Suprapubic skin (tissue), 4 donors: ENCODE measurements at places on chromosomes 6 and 20. TPM values are rescaled to one million over a fixed set of nuclear protein-coding genes. Genes with fewer than 3 reads are reported as not detected.

The RAET1G gene
- total RNA-seq = 5.8 TPM

The PRL gene
- not detected for total RNA-seq

The COL21A1 gene
- total RNA-seq = 4.5 TPM

The COL20A1 gene
- total RNA-seq = not detected

The CST2 gene
- not detected for total RNA-seq

- DNase-seq = no peak
Observed at GRCh38 chr6:16966791-16967469, 134.9 kb upstream of the STMND1 start.

GRCh38 chr6:54315656-54316055, 7.4 kb downstream of the TINAG start:
- DNase-seq = no peak

GRCh38 chr20:9129756-9130155, 60.9 kb downstream of the PLCB4 start:
- no peak for DNase-seq

DNA sequence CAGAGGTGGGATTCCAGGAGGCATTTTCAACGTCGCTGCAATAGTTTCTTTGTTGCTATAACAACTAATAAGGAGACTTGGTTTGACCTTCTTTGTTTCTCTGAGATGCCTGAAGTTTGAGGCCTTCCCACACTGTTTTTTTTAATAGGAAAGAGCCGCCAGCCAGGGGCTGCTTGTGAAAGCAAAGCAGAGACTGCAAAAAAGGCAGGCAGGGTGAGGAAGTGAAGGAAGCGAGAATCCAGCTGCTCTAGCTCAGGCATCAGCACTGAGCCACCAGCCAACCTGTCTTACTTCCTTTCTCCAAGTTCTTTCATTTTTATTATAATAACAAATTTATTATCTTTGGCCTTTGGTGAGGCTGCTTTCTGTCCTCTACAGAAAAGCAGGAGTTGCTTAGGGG, 179.1 kb downstream of the DOK5 start:
- DNase-seq = no peak

DNA sequence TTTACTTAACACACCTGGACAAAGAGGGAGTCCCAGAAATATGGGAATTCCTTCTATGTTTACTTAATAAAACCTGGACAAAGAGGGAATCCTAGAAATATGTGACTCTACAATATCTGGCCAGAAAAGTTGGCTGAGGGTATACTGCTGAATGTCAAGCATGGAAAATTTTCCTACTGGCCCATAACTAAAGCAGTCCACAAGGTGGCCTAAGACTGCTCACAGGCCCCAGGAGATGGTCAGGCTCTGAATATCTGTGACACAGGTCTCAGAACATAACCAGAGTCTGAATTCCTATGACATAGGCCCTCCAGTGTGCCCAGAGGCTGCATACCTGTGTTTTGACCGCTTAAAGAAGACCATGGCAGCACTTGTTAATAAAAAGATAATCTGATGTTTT, 578.2 kb upstream of the NRSN1 start:
- no peak for DNase-seq

GRCh38 chr6:306641-307061, 14.4 kb downstream of the DUSP22 start:
- peak; percentile 68 for DNase-seq

- DNase-seq = no peak
Observed at GRCh38 chr20:37999526-38000263, 33.6 kb downstream of the TTI1 start.
